ENCODE measurements at places on chromosomes 7 and 10. TPM values are rescaled to one million over a fixed set of nuclear protein-coding genes. Genes with fewer than 3 reads are reported as not detected.

LOXL4 gene
- not detected for total RNA-seq

OR13A1 gene
- total RNA-seq = not detected

AGBL3 gene
- total RNA-seq = 0.99 TPM

TET1 gene
- 4.0 TPM for total RNA-seq

INHBA gene
- total RNA-seq = not detected

PARD3 gene
- total RNA-seq = 0.38 TPM

COL13A1 gene
- total RNA-seq = 10.3 TPM

NXPH1 gene
- total RNA-seq = not detected

FAM3C gene
- total RNA-seq = 24.3 TPM

CYP3A5 gene
- total RNA-seq = not detected

PDGFA gene
- 0.86 TPM for total RNA-seq

DNA sequence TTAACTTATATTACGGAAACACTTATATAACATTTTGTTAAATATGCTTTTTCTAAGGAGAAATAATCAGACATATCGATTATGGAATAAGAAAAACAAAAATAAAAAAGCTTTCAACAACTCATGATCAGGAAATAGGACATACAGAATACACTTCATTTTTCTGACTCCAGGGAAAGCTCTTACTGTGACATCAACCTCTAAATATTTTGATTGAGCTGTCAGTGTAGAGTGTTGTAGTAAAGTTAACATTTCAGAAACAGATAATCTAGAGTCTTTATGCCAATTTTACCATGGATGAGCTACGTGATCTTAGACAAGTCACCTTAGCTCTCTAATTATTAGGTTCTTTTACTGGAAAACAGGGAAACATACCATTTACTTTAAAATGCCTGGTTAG lies 218.9 kb upstream of the SORCS1 start:
- no peak for DNase-seq

DNA sequence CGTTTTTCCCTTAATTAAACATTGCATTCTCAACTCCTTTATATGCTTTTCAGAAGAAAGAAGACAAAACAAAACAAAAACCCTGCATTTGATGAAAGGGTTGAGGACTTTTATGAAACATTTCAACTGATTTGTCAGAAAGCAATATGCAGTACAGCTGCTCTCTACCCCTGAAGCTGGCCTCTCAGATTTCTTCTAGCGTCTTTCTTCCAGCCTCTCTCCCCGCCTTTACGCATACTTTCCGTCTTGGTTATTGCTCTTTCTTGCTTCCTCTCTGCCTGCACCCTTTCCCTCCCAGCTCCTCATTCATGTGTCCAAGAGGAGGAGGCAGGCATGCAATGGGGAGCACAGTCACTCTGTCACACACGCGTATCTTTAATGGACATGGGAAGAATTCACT lies 91.0 kb upstream of the COL1A2 start:
- DNase-seq = no peak

GRCh38 chr7:23603632-23604295 lies 6.6 kb downstream of the CCDC126 start:
- DNase-seq = no peak

DNA sequence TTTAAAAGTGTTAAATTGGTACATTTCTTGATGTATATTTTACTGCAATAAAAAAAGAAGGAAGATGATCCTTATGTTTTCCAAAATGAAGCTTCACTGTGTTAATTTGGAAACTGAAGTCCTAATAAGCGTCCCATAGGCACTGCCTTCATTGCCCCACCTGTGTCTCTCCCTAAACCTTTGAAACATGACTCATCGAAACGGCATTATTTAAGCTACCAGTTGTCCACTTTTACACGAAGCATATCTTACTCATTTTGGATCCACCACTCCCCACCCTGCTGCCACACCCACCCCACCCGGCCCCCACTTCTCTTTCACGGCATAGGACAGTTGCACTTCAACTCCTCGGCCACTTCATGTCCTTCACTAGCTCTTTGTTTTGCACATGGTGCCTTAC lies 85.5 kb downstream of the KIAA1549 start:
- DNase-seq = no peak

DNA sequence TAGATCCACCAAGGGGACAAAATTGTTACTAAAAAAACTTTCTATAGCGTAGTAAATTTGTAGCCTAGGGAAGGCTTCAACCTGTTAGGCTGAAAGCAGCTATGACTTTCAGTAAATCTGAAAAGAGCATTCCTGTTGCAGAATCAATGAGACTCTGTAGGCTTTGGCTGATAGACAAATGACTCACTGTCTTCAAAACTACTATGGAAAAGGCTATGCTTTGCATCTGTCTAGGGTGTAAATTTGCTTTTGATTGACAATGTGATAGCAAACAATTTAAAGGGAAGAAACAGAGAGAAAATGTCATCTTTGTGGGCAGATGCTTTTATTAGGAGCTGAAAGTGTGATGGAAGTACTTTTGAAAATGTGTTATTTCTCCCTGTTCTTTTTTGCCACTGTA lies 60.6 kb downstream of the ARL5B start:
- DNase-seq = no peak

- DNase-seq = no peak
These were observed 18.8 kb upstream of the PROSER2 start for GRCh38 chr10:11804336-11804735.

DNA sequence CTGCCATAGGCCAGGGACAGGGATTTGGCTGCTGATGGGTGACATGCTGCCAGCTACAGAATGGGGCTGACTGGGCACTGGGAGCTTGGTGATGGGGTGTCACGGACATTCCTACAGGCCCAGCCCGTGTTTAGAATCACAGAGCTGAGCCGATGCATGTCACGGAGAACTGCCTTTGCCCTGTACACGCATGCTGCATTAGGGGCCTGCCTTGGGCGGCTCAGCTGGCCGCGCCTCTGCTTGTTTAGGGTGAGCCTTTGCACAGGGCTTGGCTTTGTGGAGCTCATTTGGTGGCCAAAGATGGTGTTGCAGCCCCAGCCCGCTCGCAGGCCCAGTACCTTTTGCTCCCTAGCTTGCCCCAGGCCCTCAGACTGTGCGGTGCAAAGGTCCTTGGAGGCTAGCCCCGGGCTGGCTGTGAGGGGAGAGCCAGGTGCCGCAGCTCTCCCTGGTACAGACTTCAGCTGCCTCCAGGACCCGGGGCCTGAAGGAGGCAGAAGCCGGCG lies 108.4 kb upstream of the BTBD16 start:
- DNase-seq = no peak

GRCh38 chr10:8114741-8115617 lies 60.5 kb downstream of the GATA3 start:
- no peak for DNase-seq

DNA sequence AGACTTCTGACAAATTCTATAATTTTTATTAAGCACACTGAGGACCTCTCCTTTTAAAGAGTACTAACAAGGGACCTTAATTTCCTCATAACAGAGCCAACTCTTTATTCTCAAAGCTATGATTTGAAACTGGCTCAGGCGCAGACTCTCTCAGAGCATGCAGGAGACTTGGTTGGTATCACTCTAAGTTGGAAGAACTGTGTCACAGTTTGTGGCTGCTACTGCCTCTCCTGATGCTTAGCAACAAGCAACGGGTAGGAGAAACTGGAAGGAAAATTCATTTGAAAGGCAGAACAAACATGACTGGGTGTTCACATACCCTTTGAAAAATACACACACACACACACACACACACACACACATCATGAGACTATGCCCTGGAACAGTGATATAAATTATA lies 33.3 kb downstream of the ENO4 start:
- DNase-seq = no peak

GRCh38 chr7:107684947-107685463 lies 24.4 kb downstream of the SLC26A4 start:
- DNase-seq = no peak

GRCh38 chr10:123906296-123906695 lies 14.7 kb upstream of the CPXM2 start:
- no peak for DNase-seq

DNA sequence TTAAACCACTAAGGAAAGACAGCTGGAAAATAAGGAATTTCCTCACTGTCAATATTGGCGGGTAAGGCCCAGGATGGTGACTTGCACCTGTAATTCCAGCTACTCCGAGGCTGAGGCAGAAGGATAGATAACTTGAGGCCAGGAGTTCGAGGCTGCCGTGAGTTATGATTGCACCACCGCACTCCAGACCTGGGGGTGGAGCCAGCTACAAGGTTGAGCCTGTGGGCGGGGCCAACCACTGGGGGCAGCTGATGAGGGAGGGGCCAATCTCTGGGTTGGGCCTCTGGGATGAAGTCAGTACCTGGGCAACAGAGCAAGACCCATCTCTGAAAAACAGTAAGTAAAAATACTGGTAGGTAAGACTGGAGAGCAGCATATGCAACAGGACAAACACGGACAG lies 80.1 kb upstream of the ADO start:
- no peak for DNase-seq

- DNase-seq = no peak
These were observed 4.0 kb upstream of the HECW1 start for GRCh38 chr7:43108255-43109011.

- DNase-seq = no peak
These were observed 132.9 kb downstream of the OAT start for GRCh38 chr10:124285587-124286527.

DNA sequence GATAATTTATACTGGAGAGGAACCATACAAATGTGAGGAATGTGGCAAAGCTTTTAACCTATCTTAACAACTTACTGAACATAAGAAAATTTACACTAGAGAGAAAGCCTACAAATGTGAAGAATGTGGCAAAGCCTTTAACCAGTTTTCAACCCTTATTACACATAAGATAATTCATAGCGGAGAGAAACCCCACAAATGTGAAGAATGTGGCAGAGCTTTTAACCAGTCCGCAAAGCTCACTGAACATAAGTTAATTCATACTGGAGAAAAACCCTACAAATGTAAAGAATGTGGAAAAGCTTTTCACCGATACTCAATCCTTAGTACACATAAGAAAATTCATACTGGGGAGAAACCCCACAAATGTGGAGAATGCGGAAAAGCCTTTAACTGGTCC lies 37.9 kb downstream of the ZNF138 start:
- no peak for DNase-seq

DNA sequence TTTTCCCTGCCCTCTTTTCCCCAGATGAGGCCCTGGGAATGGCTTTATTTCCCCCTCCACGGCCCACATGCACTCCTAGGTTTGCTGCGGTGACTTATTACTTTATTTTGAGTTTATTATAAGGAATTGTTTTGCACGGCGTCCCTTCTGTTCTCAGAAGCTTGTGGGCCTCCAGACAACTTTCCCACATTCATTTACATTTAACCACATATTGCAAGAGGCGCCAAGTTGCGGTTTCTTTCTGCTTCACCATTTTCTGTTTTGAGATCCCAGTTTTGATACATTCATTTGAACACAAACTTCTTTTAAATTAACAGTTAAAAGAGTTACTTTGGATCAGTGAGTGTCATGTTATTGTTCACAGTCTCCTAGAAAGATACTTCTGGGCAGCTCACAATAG lies 532.5 kb upstream of the MGMT start:
- DNase-seq = no peak

DNA sequence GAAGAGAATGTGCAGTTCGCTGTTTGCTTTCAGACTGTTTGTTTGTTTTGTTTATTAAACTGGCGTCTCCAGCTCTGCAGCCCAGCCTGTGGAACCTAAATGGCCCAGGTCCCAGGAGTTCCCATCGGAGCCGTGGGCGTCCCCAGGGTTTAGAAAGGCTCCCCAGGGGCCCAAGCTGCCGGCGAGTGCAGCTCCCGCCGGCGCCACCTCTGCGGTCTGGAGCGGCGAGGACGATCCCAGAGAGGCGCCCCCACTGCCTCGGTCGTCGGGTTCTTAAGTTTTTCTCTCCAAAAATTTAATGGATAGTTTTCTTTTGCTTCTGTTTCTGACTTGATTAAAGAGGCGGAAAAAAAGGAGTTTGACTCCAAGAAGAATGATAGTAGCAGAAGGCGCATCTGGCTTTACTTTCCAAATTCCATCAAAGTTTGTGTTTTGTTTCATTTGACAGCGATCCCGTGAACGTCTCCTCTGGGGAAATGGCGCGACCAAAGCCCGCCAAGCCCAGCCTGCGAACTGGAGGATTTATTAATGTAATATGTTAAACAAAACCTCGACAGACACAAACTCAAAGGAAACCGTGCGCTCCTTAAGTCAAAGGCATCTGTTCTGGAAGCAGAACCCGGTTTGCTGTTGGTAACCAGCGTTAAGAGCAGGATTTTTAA lies 718 bp upstream of the FZD1 start:
- DNase-seq = no peak

GRCh38 chr10:29470355-29470705 lies 164.4 kb downstream of the SVIL start:
- DNase-seq = no peak

- DNase-seq = no peak
These were observed 42.7 kb downstream of the LAMB1 start for GRCh38 chr7:107960272-107960671.

- no peak for DNase-seq
These were observed 214.8 kb downstream of the PHTF2 start for GRCh38 chr7:78013386-78013785.

DNA sequence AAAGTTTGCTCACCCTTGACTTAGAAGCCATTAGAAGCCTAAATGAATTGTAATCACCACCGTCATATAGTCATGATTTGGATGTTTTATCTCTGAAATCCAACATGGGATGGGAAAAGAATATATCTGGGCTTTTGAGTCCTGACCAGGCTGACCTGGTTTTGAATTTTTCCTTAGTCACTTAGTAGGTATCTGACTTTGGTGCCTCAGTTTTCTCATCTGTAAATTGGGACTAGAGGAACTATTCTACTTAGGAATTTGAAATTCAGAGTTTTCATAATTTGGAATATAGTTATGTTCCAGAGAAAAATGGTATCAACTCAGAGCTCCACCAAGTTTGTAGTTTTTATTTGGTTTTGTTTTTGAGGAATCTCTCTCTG lies 40.9 kb downstream of the SHOC2 start:
- DNase-seq = no peak

DNA sequence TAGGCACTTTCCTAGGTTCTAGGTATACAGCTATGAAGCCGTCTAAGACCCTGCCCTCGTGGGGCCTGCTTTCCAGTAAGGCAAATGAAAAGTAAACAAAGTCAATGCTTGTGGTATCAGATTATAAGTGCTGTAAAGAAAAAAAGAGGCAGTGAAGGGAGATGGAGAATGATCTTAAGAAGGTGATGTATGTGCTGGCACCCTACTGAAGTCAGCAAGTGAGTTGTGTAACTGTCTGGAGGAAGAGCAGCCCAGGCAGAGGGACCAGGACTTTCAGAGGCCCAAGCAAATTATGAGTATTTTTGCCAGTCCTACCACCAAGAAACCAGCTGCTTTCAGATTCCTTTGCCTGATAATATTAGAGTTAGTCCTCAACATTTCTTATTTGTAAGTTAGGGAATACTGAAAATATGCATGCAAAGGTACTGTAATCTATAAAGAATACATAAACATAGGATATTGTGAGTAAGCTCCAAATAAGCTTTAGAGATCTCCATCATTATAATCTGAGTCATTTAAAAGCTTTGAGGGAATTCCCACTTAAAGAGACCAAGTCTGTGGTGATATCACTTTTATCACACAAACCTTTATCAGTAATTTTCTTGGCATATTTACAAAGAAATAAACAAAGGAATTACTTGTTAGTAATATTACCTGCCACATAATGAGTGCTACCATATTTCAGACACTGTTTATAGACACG lies 329.2 kb upstream of the LRGUK start:
- no peak for DNase-seq

Data from natural killer cell (primary cell).